ENCODE measurements at places on chromosomes 7 and 10.

GRCh38 chr7:116185956-116186355 lies 24.4 kb upstream of the TES start:
- no peak for DNase-seq

- no peak for DNase-seq
These were observed 9.1 kb downstream of the NKX6-2 start for GRCh38 chr10:132776821-132777220.

GRCh38 chr7:53744403-53744760 lies 708.9 kb downstream of the POM121L12 start:
- no peak for DNase-seq

DNA sequence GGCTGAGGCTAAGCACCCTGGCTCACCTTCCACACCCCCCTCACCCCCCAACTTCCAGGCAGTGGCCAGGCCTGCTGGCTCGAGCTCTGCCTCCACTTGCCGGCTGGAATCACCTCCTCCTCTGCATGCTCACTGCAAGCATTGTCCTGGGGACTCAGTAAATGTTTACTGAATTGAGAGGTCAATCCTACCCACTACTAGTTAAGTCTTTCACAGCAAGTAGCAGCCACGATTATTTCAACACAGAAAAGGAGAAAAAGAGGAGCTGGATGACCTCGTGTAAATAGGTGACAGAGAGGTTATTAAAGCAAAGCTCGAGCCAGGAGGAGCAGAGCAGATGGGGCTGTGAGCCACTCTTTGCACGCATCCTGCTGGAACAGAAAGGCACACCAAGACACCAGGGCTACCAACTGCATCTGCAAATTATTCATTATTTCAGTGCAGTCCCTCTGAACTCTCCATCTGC lies 32.1 kb downstream of the HIPK2 start:
- no peak for DNase-seq

- no peak for DNase-seq
These were observed 305.3 kb upstream of the NFE2L3 start for GRCh38 chr7:25846722-25847121.

DNA sequence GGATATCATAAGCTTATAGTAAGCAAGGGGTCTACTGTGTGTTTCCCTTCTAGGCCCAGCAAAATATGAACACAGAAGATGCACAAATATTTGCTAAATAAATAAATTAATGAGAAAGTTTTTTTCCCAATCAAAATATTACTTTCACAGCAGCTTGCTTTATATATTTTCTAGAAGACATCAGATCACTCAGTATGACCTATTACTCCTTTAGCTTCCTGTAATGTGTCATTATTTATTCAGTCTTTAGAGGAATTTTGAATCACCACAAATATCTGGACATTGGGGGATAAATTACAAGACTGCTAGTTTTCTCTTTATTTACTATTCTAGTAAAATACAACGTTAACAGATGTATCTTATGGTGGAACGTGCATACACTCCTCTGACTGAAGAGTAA lies 765.8 kb upstream of the POM121L12 start:
- no peak for DNase-seq
